RPMI7951 (cell line): ENCODE measurements at places on chromosomes 12 and 14.

- DNase-seq, result no peak
These were observed 1.8 kb upstream of the TUBA1B start for GRCh38 chr12:49133014-49133413.

GRCh38 chr12:99752740-99753139 is 105.2 kb downstream of the GARIN6 start:
- no peak for DNase-seq

DNA sequence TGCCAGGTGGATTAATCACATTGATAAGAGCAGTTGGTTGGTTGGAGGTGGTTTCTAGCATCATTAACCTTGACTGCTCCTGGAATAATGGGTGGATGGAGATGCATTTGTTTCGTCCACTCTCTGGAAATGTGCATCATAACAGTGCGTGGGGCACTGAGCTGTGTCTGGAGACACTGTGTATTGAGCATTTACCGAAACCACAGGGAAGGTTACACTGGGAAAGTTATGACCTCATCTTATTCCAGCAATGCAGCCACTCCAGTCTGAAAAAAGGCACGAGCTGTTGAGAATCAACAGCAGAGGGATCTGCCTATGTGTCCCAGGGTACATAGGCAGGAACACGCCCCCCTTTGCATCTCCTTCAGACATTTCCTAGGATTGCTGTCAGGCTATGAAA is 27.2 kb downstream of the RNFT2 start:
- no peak for DNase-seq

DNA sequence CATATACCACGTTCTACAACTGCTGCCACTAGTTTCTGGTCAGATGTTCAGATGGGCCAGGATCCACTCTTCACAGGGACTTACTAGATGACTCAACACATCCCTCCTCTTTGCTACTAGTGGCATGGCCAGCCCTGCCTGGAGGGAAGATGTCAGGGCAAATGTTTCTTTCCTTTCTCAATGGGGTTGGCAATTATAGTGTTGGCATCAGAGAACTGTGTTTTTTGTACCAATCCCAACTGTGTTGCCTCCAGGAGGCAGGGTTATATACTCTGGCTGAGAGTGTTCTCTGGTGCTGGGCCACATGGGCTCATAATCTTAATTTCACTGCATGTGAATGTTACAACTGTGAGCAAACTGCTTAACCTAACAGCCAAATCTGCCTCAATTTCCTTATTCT is 69.9 kb upstream of the AVPR1A start:
- no peak for DNase-seq

GRCh38 chr12:94916663-94917062 is 86.8 kb downstream of the NDUFA12 start:
- DNase-seq, result no peak

- DNase-seq, result peak; percentile 15
These were observed 38.7 kb upstream of the ZNF641 start for GRCh38 chr12:48389409-48389808.

GRCh38 chr14:96108061-96108795 is 69.1 kb downstream of the C14orf132 start:
- no peak for DNase-seq

DNA sequence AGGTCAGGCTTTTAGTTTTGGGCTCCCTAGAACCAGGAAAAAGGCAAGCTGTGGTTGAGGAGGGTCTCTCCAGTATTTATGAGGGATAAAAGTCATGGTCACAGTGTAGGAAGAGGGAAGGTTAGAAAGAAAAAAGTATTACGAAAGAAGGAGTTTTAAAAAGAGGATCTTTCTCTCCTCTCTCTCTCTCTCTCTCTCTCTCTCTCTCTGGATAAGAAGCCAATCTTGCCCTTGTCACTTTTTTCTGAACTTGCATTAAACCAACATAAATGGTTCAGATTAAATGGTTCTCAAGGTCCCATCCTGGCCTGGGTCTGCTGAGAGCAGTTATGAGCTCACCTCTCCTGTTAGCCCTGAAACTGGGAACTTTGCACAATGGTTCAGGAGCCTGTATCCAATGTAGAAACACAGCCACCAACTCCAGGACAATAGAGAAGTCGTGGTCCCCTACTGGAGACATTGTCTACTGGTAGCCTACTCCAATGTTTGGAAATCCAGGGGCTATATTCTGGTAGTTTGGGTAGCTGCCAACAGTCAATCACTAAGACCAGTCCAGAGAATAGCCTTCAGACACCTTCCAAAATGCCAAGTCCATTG is 131.9 kb downstream of the DAD1 start:
- no peak for DNase-seq
